ENCODE measurements at places on chromosomes 13 and 19. TPM values are rescaled to one million over a fixed set of nuclear protein-coding genes. Genes with fewer than 3 reads are reported as not detected.
A peak's percentile ranks its signal among the peaks of the same experiment; 100 is the strongest.

DNA sequence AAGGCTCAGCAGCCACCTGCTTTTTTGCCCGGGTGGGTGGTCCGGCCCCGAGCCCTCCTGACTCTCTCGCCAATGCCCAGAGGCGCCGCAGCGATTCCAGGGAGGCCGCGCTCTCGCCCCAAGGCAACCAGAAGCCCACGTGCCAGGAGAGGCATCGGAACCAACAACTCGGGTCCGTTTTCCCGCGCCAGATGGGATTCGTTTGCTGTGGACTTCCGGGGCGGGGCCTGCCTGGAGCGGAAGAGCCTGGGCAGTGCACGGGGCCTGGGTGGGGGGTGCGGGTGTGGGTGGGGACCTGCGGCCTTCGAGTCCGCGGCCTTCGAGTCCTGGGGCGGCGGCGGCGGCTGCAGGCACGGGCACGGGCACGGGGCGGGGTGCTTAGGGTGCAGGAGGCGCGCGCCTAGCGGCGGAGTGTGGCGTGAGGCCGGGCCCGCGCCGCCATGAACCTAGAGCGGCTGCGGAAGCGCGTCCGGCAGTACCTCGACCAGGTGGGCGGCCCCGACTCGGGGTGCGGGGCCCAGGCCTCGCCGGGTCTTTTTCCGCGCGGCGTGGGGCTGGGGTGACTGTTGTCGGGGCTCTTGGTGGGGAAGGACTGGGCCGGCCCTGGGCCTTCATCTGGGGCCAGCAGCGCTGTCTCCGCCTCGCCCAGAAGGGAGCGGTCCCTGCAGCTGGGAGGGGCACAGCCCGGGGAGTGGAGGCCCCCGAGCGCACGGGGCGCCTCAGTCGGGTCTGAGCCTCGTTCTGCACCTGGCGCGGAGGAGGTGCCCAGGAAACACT lies at the start of gene CDC16:
TSS of gene CDC16 (plus strand) at position 253 of the 777 bp plus-strand sequence. CDS start at position 441, 188 bp downstream.
- peak; percentile 91 for DNase-seq

DNA sequence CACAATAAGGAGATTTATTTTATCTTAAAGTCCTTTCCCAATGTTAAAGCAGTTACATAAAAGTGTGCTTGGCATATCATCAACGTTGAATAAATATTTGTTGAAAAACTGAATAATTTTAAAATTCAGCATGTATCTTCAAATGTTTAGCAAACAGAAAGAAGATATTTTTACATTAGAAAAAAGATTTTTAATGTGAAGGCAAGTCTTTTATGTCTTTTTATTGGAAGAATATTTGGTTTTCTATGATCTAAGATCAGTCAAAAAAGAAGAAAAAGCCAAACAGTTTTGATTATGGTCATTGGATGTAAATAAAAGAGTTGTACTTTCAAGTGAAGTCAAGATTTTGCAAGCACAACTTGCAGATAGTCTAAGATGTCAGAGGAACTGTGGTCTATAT lies 397.4 kb downstream of the DACH1 start:
- no peak for DNase-seq

- no peak for DNase-seq
Observed at GRCh38 chr13:21065686-21066085, 4.3 kb upstream of the LATS2 start.

DNA sequence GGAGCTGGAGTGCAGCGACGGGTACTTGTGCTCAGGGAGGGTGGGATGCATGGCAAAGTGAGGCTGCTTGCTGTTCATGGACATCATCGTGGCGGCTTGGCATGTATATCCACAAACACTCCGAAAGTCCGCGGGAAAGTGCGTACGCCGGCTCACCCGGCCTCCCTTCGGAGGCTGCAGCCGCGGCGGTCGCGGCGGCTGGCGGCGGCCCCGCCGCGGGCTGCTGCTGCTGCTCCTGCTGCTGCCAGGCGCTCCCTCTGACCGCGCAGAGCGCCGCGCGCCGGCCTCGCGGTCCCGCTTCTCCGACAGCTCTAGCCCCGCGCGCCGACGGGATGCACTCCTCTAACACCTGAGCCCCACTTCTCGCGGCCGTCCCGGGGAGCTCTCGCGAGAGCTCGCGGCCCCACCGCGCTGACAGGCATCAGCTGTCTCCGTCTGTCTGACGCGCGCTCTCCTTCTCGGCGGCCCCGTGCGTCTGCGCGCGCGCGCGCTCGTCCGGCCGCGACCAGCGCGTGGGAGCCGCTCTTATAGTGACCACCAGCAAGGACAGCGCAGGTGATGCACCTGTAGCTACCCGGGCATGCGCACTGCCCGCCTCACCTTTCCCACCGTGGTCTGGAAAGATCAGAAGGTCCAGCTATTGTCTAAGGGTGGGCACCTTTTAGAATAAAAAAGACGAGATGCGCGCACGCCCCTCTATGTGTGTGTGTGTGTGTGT lies at the start of gene POU4F1:
TSS of gene POU4F1 (minus strand) at position 313 of the 718 bp plus-strand sequence. CDS start at position 87, 226 bp downstream.
- DNase-seq: peak; percentile 62

- DNase-seq: no peak
Observed at GRCh38 chr19:11337080-11337479, 2.4 kb downstream of the RAB3D start.

DNA sequence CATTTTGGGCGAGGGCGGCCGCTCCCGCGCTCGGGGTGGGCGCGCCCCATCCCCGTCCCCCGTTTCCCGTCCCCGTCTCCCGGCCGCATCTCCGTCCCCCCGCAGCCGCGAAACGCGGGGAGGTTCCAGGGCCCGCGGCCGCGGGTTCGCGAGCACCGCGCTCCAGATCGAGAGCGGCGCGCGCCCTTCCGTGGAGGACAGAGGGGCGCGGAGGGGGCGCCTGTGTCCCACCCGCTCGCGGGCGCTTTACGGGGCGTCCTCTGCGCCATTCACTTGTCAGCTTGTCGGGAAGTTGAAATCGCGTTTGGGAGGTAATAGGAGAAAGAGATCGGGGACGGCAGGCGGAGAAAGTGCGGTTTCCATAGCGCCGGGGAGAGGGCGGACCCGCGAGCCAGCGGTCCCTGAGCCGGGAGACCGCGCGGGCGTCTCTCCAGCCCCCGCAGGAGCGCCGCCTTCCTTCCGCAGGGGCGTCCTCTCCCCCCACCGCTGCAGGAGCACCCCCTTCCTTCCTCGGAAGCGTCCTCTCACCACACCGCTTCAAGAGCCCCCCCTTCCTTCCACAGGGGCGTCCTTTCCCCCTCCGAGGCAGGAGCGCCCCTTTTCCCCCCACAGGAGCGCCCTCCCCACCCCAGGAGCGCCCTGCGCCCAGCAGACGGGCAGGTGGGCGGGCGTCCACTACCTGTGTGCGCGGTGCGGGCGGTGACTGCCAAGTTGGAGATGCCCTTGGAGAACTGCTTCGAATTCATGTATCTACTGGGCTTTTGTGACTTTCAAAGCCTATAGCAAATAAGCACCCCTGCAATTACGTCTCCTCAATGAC lies 962 bp upstream of the IRS2 start:
- peak; percentile 32 for DNase-seq

GRCh38 chr13:19618977-19619376 lies 14.5 kb upstream of the MPHOSPH8 start:
- peak; percentile 67 for DNase-seq

- no peak for DNase-seq
Observed at GRCh38 chr19:35351411-35352176, 3.9 kb downstream of the FFAR1 start.

DNA sequence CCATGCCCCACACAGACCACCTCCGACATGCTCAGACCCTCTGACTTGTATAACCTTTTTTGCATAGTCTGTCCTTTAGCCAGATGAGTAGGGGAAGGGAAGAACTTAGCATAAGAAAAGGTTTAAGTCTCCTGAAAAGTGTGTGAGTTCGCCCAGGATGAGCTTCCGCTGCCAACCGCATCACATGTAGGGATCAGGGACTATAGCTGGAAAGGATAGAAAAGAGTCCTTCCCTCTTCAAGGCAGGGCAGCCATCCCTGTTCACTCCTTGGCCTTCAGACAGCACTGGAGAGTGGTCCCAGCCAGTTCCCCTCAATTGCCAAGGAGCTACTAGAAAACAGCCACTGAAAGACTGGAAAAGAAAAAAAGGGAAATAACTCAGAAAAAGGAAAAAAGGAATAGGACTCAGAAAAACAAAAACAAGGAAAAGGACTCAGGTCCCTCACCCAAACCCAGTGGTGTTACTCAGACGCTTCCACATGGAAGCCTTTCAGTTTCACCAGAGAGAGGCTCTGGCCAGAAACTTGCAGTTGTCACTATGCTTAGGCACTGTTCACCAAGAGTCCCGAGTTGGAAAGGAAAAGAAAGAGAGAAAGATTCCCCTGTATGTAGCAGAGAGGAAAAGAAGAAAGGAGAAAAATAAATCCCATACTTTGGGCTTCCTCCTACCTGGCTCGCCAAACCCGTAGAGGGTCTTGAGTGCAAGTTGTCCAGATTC lies 5.6 kb upstream of the TM9SF2 start:
- no peak for DNase-seq

CARM1 gene
- total RNA-seq: 46.4 TPM

Data from dermis blood vessel endothelial cell (primary cell).